ENCODE measurements at places on chromosomes 3 and 15.

DNA sequence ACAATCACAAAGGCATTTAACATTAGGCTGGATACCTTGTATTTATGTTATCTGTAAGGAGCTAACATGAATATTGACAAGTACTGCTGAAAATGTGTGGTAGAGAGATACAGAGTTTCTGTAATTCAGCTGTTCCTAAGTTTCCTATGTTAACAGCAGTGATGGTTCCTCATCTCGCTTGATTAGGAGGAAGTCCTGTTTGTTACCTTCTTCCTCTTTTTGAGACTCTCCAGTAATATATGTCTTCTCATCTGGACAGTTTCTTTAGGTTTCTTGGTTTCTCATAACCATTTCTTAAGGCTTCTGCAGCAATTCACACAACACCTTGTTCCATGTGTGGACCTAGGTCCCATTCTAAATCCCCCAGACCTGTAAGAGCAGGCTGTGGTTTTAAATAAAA is 11.4 kb upstream of the PEX5L start:
- DNase-seq: no peak

GRCh38 chr15:67405208-67406191 is 115.4 kb upstream of the C15orf61 start:
- no peak for DNase-seq

- DNase-seq: no peak
These were observed 761.7 kb upstream of the SEMA6D start for GRCh38 chr15:46955576-46955975.

DNA sequence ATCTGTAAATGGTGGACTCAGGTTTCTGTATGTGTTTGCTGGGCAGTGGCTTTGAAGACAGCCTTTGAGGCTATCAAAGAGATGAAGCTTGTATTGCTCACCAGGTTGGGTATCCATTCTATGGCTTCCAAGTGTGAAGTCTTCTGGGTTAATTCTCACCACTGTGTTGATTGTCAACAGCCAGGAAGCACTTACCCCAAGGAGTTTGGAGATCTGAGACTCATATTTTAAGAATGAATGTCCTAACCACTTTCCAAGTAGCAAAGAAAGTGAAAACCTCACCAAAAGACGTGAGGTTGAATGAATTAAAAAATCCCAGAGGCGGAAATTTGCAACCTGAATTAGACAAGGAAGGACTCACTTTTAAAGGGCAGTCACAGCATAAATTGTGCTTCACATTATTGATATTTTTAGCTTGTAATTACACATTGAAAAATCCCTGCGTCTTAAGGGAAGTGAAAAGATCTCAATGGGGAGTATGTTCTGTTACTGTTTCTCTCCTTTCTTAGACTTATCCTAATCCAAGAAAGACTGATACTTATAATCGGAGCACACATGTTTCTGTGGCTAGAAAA is 304.0 kb upstream of the TPRG1 start:
- DNase-seq: no peak

DNA sequence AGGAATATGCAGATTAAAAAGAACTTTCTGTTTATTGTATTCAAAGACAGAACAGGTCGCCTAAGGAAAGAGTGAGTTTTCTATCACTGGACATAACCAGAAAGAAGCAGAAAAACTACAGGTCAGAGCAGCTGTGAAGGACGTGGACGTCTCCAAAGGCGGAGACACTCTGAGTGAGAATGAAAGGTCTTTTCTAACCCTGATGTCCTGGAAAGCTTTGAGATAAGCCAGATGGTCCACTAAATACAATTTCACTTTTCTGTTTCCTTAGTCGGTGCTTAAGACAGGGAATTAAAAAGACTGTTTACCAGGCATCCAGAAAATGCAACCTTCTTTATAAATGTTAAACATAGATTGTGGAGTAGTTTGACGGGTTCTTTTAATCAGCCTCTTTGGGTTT is 360.4 kb downstream of the FGF12 start:
- DNase-seq: no peak

- DNase-seq: no peak
These were observed at the start of gene CD86 for GRCh38 chr3:122055215-122055614. TSS of gene CD86 (plus strand) at chr3:122055362. CDS start at chr3:122055490, 128 bp downstream.

- DNase-seq: peak; percentile 77
These were observed 6.5 kb upstream of the ALDH1A3 start for GRCh38 chr15:100873029-100873677.
